ENCODE measurements at places on chromosomes 1 and 21.
A peak's percentile ranks its signal among the peaks of the same experiment; 100 is the strongest.

DNA sequence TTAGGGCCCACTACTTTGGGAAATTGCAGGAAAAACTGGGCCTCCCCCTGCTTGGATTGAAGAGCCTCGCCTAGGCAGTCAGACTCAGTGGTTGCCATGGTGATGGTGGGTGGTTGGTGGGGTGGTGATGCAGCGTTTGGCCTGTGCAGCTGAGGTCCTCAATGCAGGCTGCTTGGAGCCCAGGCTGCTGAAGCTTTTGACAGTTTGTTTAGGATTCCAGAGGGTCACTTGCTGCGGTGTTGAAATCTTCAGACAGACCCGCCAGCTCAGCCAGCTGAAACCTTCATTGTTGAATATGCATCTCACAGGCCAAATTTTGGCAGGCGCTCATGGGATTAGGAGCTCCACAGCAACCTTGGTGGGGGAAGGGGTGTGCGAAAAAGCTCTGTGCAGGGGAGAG is 67.9 kb downstream of the CACNA1E start:
- no peak for DNase-seq

DNA sequence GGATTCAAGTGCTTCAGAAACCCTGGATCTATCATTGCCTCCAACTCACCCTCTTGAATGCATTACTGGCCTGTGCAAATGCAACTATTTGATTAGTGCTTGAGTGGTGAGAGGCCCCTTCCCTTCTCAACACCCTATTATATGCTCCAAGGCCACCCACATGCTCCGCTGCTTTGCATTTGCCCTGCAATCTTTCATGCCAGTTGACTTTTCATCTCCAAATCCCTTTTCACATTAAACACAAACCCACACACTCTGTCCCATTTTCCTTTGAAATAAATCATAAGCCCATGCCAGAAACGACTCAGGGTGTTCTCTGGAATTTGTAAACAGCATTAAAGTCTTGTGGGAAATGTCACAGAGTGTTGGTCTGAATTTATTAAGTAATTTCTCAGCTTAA is 78.9 kb upstream of the CTTNBP2NL start:
- no peak for DNase-seq

DNA sequence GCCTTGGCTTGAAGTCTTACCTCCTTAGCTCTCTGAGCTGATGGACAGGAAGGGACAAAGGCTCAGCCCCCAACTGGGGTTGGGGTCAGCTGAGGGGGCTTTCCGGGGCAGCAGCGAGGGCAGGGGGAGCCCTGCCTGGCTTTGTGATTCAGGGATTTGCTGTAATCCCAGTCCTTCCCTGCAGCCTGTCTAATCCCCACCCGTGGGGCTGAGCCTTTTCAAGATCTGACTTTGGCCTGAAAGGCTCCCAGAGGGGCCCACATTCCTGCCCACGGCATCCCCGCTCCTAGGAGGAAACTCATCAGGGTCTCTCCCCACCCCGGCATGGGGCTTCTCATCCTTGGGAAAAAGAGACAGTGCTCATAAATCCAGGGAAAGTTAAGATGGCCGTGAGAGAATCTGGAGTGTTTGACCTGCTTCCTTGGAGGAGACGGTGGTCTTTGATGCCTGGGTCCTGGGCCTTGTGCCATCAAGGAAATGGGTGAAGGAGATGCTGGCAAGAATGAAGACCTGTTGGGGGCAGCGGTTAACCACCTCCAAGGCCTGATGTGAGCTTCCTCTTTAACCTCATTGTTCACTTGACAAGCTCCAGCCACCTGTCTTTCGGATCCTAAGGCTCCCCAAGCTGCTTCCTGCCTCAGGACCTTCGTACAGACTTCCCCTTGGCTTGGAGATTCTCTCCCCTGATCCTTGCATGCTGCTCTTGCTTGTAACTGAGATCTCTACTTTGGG is 83.1 kb upstream of the WNT4 start:
- no peak for DNase-seq

GRCh38 chr1:112855152-112855828 is 100.7 kb downstream of the SLC16A1 start:
- DNase-seq: no peak

GRCh38 chr1:56199956-56200355 is 379.4 kb downstream of the PLPP3 start:
- DNase-seq: no peak

DNA sequence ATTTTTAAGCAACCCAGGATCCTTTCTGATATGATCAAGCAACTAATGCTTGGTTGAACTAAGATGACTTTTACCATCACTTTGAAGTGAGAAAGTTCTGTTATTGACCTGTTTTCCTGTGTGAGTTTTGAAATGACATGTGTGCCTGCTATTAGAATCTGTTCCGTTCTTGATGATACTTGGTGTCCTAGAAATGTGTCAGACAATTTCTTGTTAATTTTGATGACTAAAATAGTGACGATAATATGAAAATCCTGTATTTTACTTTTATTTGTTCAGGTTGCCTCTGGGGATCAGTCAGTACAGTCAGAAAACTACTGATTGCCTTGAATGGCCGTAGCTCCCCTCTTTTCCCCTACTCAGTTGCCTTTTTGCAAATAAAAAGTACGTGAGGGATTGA is 228.0 kb downstream of the RYR2 start:
- DNase-seq: no peak

GRCh38 chr1:153746174-153746573 is 18.3 kb downstream of the INTS3 start:
- DNase-seq: no peak

- DNase-seq: no peak
These were observed 48.4 kb downstream of the NEK7 start for GRCh38 chr1:198205016-198205684.

DNA sequence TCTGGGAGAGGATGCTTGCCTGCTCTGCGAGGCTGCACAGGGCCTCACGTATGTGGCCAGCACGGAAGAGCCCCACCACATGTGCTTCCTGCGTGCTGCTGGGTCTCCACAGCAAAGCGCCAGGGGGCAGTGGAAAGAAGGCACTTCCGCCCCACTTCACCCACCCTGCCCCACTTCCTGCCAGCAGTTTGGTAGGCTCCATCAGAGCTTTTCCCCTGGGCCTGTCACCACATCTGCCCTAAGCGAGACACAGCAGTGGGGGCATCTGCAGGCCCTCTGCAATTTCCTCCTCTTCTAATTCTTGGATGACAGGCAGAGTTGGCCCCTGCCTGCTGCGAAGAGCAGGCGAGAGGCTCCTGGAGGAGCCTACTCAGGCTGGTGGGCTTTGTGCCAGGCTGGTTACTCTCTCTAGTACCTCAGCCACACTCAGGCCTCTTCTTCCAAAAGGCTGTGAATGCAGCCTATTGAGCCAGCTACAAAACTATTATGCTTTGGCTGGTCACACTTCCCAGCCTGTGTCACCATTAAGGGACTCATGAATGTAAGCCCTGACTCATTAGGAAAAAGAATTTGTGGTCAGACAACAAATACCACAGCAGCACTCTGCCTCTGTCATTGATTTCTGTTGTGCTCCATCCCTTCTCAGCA is 25.0 kb downstream of the CD244 start:
- DNase-seq: peak; percentile 73

GRCh38 chr1:43484367-43484766 is 30.6 kb upstream of the HYI start:
- DNase-seq: no peak

- no peak for DNase-seq
These were observed 36.9 kb upstream of the FNBP1L start for GRCh38 chr1:93411000-93411399.

GRCh38 chr1:28127617-28128257 is 39.3 kb upstream of the EYA3 start:
- no peak for DNase-seq

DNA sequence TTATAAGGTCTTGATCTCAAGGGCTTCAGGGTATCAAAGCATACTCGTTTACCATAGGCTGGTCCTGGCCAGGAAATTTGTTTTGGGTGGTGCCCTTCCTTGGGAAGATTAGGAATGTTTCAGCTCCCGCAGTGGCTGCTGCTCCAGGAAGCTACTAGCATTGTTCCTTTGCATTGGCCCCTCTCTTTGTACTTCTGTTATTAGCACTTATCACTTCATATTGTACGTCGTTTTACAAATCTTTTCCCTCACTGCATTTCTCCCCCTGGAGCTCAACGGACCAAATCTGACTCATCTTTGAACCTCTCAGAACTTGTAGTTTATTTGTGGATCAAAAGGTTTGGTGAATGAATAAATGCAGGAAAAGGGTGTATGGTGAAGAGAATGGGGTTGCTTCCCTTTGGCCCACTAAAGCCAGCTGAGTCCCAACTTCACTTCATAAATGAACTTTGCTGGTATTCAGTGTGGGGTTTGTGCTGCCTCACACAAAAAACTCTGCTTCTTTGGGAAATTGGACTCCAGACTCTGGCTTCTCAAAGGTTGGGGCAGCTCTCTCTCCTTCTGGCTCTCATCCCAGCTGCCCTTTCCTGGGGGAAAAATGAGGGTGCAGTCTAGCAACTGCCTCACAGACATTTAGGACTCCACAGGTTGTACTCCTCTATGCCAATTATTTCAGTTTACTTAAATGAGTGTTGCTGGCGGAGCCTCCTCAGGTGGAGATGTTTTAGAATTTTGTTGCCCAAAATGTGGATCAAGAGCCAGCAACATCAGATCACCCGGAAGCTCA is 5.9 kb downstream of the GNAT2 start:
- no peak for DNase-seq

GRCh38 chr1:59730302-59730701 is 84.4 kb upstream of the HOOK1 start:
- no peak for DNase-seq

DNA sequence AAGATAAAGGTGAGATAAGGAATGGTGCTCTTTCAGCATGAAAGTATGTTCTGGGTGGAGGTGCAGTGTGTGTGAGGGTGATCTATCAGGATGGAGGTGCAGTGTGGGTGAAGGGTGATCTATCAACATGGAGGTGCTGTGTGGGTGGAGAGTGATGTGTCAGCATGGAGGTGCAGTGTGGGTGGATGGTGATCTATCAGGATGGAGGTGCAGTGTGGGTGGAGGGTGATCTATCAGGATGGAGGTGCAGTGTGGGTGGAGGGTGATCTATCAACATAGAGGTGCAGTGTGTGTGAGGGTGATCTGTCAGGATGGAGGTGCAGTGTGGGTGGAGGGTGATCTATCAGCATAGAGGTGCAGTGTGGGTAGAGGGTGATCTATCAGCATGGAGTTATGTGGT is 12.3 kb upstream of the MAP10 start:
- DNase-seq: no peak

DNA sequence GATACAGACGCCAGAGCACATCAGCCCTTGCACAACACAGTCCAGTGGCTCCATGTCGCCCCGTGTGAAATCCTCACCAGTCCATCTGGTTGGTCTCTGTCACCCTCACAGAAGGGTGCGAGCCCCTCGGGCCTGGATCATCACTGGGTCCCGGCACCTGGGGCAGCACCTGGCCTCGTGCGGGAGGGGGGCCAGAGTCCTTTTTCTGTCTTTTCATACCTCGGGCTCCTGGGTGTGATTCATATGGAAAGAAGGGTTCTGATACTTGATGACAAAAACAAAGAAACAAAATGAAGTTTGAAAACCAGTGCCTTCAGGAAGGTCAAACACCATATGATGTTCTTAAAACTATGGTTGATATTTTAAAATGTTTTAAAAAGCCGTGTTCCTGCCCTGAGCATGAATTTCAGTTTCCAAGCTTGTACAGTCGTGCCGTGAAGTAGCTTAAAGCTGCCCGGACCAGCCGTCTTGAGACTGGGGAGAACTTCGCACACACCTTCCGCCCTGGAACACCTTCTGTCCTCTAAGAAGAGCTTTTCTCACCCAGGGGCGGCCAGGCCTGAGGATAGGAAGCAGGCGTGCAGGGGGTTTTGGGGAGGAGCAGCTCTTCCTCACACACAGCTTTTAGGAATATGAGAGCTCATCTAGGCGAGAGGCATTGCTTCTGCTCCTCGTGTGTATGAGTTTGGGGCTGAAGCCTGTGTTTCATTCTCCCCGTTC is 35.2 kb downstream of the SLC37A1 start:
- no peak for DNase-seq

- no peak for DNase-seq
These were observed 841.8 kb upstream of the ADGRL4 start for GRCh38 chr1:79848316-79848715.

DNA sequence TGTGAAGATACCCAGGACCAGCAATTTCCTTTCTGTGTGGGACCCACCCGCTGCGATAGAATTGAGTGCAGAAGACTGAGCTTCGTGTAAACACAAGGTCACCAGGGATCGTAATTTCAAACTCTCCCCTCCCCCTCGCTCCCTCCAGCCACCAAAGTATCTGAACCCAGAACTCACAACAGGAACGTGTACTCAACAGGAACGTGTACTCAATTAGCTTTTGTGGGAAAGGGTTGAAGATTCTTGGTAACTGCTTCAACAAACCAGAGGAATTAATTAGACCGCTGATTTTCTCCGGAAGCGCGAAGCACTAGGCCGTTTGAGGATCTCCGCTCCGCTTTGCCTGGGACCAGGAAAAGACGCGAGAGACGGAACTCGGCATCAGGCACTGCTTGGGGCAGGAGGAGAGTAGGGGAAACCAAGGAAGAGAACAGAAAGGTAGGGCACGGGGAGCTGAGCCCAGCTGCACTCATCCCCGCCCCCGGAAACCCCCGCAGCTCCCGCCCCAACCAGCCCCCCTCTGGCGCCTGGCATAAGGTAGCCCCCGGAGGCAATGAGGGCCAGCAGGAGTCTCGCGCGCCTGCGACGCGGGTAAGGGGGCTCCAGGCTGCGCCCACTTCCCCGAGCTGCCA is 453 bp downstream of the DRAM2 start:
- no peak for DNase-seq

DNA sequence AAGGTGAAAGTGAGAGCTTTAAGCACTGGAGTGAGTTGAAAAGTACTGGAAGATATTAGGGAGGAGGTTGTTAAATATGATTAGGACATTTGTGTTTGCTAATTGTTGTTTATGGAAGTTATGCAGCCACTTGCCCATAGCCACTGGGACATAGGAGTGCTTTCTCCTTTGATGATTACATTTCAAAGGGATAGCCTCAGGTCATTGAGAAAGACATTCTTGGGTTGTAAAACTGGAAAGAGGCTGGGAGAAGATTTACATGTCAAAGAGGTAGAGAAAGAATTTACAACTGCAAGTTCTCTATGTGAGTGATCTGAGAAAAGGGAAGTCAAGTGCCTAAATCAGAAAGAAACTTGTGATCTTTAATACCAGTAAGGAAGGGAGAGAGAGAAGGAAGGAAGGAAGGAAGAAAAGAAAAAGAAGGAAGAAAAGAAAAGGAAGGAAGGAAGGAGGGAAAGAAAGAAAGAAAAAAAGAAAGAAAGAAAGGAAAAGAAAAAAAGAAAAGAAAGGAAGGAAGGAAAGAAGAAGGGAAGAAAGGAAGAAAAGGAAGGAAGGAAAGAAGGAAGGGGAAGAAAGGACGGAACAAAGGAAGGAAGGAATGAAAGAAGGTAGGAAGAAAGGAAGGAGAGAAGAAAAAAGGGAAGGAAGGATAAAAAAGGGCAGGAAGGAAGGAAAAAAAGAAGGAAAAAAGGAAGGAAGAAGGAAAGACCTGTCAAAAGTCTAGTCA is 284.6 kb upstream of the DPYD start:
- DNase-seq: no peak

- DNase-seq: no peak
These were observed 891 bp downstream of the HMGN1 start for GRCh38 chr21:39348040-39348354.

GRCh38 chr1:85553416-85554335 is 26.9 kb upstream of the CCN1 start:
- no peak for DNase-seq

GRCh38 chr1:8663915-8664329 is 153.5 kb downstream of the RERE start:
- DNase-seq: no peak

- no peak for DNase-seq
These were observed 145.8 kb upstream of the ZNF648 start for GRCh38 chr1:182207300-182207699.
